ENCODE measurements at places on chromosomes 12 and 14.

- DNase-seq = no peak
Observed at GRCh38 chr14:68639758-68640574, 152.9 kb downstream of the ZFP36L1 start.

DNA sequence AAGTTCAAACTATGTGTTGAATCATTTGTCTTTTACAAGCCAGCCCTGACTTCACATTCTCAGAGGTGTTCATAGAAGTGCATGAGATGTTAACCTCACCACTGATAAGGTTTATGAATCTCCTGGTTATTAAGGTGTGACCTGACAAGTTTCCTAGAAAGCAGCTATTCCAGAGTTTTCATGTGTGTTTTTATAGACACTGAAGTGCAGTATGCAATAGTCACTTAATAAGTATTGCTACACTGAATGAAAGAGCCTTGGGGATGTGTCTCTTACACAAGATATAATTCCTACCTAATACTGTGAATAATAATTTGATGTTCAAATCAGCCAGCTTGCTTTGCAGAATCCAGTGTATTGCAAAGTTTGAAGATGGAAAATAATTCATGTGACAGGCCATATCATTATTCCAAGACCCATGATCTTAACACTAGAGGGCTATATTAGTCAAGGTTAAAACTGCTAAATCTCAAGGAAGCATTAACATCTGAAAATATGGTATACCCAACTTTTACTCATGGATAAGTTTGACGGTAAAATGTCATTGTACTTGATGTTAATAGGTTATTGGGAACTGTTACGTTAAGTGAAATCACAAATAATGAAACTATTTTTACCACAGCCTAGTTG is 13.0 kb downstream of the SLC25A3 start:
- DNase-seq = no peak

GRCh38 chr12:84912198-84913128 is at the start of gene SLC6A15:
Gene SLC6A15, minus strand, starts transcription at chr12:84912799. Its CDS starts 20,679 bp downstream, at chr12:84892120.
- peak; percentile 22 for DNase-seq

DNA sequence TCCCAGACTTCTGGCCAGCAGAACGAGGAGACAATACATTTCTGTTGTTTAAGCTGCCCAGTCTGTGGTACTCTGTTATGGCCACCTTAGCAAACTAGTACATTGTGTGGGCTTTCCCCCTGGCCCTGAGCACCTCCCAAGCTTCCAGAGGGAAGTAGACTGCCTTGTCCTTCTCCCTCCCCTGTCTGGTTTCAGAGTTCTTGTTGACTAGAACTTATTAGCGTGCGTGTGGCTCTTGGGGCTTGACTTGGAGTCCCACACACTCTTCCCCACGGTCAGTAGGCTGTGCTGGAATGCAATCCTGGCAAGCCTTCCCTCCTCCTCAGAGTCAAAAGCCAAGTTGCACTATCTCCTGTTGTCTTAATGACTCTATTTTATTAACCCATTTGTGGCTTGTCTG is 27.7 kb downstream of the FBLN5 start:
- no peak for DNase-seq

GRCh38 chr14:106792543-106792942 is 1266.2 kb downstream of the TMEM121 start:
- DNase-seq = no peak

- no peak for DNase-seq
Observed at GRCh38 chr12:14169281-14169680, 187.9 kb upstream of the GRIN2B start.

GRCh38 chr12:4196805-4197420 is 76.6 kb upstream of the CCND2 start:
- DNase-seq = no peak

DNA sequence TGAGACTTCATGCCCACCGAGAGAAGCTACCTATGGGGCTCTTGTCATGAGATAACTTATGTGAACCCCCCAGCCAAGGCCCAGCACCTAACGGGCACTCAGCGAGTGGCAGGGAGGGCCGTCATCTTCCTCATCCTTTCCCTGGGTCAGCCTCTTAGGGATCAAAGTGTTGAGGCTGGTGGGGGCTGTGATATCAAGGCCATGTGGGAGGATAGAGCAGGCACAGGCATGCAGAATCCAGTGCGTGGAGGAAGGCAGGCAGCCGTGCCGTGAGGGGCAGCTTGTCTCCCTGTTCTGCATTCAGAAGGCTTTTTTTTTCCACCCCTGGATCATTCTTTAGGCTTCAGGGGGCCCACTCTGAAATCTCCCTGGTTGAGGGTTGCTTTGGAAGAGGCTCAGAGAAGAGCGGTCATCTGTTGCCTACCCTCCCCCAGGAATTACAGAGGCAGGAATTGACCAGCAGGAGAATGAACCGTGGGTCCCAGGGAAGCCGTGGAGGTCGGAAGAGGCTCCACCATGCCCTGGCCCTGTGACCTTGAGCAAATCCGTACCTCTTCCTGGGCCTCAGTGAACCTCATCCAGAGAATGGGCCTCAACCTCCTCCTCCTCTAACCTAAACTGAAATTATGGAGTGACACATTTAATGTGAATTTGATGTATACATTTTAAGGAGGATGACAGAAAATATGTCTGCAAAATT is 62.8 kb downstream of the BEGAIN start:
- DNase-seq = no peak

- no peak for DNase-seq
Observed at GRCh38 chr14:71661441-71661840, 270.8 kb upstream of the RGS6 start.

DNA sequence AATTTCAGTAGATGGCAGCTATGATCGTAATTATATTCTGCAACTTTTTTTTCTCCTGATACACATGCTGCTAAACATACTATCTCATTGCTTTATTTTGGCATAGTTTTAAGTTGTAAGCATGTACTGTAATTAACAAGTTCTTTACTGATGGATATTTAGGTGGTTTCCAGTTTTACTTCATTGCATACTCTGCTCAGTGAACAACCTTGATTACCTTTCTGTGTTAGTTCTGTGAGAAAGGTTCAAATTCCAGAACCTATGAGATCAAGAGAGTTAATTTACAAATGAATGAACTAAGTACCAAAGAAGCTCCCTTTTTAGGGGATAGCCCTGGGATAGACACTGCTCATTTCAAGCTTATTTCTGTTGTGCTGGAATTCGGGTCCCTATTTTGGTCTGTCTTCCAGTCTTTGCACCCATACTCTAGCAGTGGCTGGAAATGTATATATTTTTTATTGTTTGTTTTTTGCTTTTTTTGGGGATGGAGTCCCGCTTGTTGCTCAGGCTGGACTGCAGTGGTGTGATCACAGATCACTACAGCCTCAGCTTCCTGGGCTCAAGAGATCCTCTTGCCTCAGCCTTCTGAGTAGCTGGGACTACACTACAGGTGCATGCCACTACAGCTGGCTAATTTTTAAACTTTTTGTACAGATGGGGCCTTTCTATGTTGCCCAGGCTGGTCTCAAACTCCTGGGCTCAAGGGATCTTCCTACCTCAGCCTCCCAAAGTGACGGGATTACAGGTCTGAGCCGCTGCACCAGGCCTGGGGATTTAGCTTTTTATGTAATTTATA is 10.6 kb downstream of the PAPOLA start:
- DNase-seq = no peak

DNA sequence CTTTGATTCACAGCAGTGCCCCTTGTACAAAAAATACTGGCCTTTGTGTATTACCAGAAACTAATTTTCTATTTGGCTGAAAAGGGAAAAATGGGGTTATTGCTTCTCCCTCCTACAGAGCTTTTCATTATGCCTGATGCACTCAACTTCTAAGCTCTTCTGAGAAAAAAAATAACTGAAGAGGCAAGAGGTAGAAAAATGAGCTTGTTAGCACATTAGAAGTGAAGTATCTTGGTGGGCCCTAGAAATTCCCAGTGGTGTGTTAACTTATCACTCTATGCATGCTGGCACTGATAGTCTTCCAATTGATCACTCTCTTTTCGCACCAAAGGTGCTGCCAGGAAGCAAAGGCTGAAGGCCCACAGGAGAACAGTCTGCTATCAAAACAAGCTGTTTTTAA is 17.1 kb downstream of the INSM2 start:
- no peak for DNase-seq

DNA sequence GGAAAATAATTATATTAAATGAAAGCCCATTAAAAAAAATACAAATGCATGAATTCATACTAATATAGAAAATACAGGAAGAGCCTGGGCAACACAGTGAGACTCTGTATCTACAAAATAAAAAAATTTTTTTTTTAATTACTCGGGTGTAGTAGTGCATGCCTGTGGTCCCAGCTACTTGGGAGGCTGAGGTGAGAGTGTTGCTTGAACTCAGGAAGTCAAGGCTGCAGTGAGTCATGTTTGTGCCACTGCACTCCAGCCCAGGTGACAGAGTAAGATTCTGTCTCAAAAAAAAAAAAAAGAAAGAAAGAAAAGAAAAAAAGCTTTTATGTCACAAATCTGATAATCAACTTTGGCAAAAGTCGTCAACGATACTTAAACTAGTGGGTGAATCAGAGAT is 80.6 kb upstream of the PLEKHA5 start:
- DNase-seq = no peak

Measured in NCI-H1436 treated with DMSO at 0.1 percent for 48 hours (cell line).